CD8-positive, alpha-beta memory T cell (primary cell): ENCODE measurements at places on chromosomes 4 and X.

GRCh38 chrX:124634363-124634762 lies 288.0 kb downstream of the SH2D1A start:
- no peaks in the 10 kb centered on the region for H3K27me3 ChIP-seq
- no peaks in the 10 kb centered on the region for H3K4me1 ChIP-seq
- no peak overlapping the region for H3K4me3 ChIP-seq

DNA sequence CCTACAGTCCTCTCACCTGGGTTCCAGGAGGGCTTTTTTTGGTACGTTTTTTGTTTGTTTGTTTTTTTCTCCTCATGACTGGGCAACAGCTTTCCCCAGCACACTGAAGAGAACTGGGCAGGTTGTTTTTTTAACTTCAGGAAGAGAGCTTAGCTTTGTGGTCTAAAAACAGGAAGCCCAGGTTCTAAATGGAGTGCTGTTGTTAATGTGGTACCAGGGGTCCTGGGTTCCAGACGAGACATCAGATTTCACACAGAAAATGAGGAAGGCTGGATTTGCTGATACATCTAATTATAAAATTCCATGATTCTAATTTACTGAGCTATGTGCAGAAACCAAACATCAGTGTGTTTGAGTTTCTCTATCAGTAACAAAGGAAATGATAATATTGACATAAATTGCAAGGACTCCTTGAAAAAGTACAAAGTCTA lies 4.2 kb downstream of the MYOZ2 start:
- no peaks in the 10 kb centered on the region for H3K36me3 ChIP-seq
- H3K27ac ChIP-seq = no peak overlapping the region
- peaks cover 29% of the 10 kb centered on the region for H3K4me1 ChIP-seq
- no peak overlapping the region for H3K4me3 ChIP-seq

GRCh38 chr4:96652158-96652557 lies 812.3 kb downstream of the PDHA2 start:
- no peaks in the 10 kb centered on the region for H3K36me3 ChIP-seq
- no peak for DNase-seq
- no peak overlapping the region for H3K27ac ChIP-seq
- H3K27me3 ChIP-seq = no peaks in the 10 kb centered on the region
- H3K4me1 ChIP-seq = no peaks in the 10 kb centered on the region

DNA sequence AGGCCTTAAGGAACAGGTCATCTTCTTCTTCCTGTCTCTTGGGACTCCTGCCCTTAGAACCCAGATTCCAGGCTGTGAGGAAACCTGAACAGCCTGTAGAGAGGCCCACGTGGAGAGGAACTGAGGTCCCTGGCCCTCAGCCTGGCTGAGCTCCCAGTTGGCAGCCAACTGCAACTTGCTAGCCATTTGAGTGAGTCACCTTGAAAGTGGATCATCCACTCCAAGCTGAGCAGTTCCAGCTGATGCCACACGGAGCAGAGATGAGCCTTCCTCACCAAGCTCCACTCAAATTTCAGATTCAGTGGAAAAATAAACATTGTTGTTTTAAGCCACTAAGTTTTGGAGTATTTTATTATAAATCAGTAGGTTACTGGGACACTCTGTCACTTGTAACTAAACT lies 392.5 kb downstream of the BCOR start:
- H3K27ac ChIP-seq = no peak overlapping the region
- H3K27me3 ChIP-seq = no peaks in the 10 kb centered on the region
- DNase-seq = no peak
- H3K4me1 ChIP-seq = no peaks in the 10 kb centered on the region
- H3K36me3 ChIP-seq = no peaks in the 10 kb centered on the region

- DNase-seq = no peak
- no peak overlapping the region for H3K27ac ChIP-seq
- no peaks in the 10 kb centered on the region for H3K27me3 ChIP-seq
- H3K36me3 ChIP-seq = no peaks in the 10 kb centered on the region
- H3K4me1 ChIP-seq = no peaks in the 10 kb centered on the region
- H3K4me3 ChIP-seq = no peak overlapping the region
These were observed 63.9 kb upstream of the PTPN13 start for GRCh38 chr4:86530183-86530582.

GRCh38 chrX:40570346-40571093 lies 10.2 kb upstream of the ATP6AP2 start:
- DNase-seq = no peak
- H3K27ac ChIP-seq = no peak overlapping the region
- H3K36me3 ChIP-seq = no peaks in the 10 kb centered on the region
- peak overlapping the region; percentile 27 for H3K4me3 ChIP-seq
- no peaks in the 10 kb centered on the region for H3K4me1 ChIP-seq

DNA sequence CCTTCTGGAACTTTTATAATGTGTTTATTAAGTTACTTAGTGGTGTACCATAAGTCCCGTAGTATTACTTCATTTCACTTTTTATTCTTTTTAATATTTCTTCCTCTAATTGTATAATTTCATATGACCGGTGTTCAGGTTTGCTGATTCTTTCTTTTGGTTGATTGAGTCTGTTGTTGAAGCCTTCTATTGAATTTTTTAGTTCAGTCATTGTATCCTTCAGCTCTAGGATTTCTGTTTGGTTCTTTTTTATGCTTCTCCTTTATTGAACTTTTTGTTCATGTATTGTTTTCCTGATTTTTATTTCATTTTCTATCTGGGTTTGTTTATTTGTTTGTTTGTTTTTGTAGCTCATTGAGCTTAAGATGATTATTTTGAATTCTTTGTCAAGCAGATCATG lies 8.8 kb downstream of the CEP44 start:
- no peaks in the 10 kb centered on the region for H3K36me3 ChIP-seq
- H3K27ac ChIP-seq = no peak overlapping the region
- no peak for DNase-seq
- no peaks in the 10 kb centered on the region for H3K27me3 ChIP-seq
- no peak overlapping the region for H3K4me3 ChIP-seq

GRCh38 chr4:133081246-133081645 lies 67.8 kb upstream of the PCDH10 start:
- H3K4me3 ChIP-seq = no peak overlapping the region
- H3K27ac ChIP-seq = no peak overlapping the region
- H3K36me3 ChIP-seq = no peaks in the 10 kb centered on the region

DNA sequence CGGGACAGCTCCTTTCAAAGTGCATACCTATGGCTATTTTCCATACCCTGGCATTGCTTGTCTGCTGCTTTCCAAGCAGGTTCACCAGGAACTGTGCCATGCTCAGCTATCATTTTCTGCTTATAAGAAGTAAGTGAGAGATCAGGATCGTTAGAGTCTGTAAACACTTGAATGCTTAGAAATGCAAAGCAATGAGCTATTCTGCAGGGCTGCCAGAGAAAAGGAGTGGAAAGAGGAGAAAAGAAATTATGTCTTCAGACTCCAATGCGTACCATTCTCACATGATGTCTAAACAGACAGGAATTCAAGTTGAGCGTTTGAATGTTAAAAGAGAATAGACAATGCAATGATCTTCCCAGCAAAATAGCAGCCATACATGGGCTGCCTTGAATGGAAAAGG lies 245.5 kb upstream of the SLC7A11 start:
- no peak for DNase-seq
- H3K4me3 ChIP-seq = no peak overlapping the region
- H3K27me3 ChIP-seq = no peaks in the 10 kb centered on the region
- H3K27ac ChIP-seq = no peak overlapping the region
- no peaks in the 10 kb centered on the region for H3K36me3 ChIP-seq

DNA sequence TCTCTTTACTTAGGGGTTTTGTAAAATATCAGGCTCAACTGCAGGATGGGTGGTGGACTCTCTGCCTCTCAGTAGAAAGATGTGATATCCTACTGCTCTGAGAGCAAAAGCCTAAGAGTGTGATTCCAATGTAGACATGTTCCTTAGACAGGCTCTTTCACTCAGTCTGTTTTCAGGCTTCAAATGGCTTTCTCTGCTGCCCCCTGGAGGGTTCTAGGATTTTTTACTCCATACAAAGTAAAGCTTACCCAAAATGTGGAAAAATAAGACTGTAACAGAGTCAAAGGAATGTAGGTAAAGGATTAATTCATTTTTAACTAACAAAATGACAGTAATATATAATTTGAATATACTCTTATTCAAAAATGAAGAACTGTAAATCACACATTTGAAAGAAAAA lies 32.1 kb downstream of the ZGRF1 start:
- H3K4me3 ChIP-seq = no peak overlapping the region
- H3K4me1 ChIP-seq = no peaks in the 10 kb centered on the region
- no peak overlapping the region for H3K27ac ChIP-seq
- peak; percentile 28 for DNase-seq
- no peaks in the 10 kb centered on the region for H3K27me3 ChIP-seq
- no peaks in the 10 kb centered on the region for H3K36me3 ChIP-seq

DNA sequence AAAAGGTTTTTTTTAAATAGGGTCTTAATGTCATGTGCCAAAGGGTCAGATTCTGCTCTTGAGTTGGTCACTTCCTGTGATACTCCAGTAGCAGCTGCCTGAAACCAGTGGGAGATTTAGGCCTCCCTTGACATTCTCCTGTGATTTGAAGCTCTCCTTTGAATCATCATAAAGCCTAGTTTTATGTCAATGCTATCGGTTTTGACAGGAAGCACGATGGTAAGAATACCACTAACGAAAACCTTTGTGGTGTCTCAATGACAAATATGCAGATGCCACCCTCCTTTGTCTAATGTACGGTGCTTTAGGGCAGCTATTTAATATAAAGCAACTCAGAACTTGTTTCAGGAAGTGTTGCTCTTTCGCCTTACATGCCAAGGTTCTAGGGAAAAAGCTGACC lies 44.2 kb downstream of the CCNI start:
- no peaks in the 10 kb centered on the region for H3K27me3 ChIP-seq
- DNase-seq = peak; percentile 34
- no peak overlapping the region for H3K27ac ChIP-seq
- no peak overlapping the region for H3K4me3 ChIP-seq

- no peaks in the 10 kb centered on the region for H3K27me3 ChIP-seq
- no peak for DNase-seq
- peaks cover 27% of the 10 kb centered on the region for H3K4me1 ChIP-seq
- H3K27ac ChIP-seq = peak overlapping the region; percentile 72
These were observed 25.5 kb upstream of the USO1 start for GRCh38 chr4:75698963-75699228.

DNA sequence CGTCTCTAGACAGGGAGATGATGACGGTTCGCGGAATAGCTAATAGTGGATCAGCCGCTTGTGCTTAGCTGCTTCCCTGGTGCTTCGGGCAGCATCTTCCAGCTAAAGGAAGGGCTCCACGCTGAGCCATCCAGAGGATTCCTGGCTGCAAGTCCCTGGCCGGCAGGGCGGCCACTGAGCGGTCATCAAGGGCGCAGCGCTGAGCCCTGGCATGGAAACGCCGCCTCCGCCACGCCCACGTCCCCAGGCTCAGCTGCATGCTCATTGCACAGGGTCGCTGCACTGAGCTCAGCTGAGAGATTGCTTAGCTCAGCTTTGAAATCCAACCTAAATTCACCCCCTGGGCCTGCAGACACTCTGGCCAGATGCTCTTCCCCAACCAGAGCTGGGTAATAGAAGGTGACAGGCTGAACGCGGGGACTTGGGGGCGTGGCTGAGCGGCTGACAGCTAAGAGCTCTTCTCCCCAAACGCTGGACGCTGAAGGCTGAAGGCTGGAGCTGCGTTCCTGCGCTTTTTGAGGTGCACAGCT lies 118.2 kb upstream of the KIT start:
- H3K27me3 ChIP-seq = no peaks in the 10 kb centered on the region
- H3K4me1 ChIP-seq = no peaks in the 10 kb centered on the region
- no peak overlapping the region for H3K4me3 ChIP-seq
- DNase-seq = no peak
- H3K27ac ChIP-seq = no peak overlapping the region

DNA sequence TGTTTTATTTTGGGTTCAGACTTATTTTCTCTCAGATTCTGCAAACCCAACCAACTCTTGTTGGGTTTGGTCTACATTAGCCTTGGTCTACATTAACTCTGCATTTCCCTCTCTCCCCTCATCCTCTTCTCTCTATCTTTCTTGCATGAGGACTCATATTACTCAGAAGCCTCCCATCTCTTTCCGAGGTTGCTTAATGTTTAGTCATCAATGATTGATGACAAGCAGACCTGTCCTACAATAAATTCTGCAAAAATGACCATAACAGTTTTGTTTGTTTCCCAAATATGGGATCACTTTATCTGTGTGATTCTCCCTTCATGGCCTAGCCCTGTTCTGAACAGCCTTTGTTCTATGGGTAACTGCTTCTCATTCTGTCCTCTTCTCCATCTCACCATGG lies 75.2 kb downstream of the GABRB1 start:
- H3K4me1 ChIP-seq = no peaks in the 10 kb centered on the region
- H3K27me3 ChIP-seq = no peaks in the 10 kb centered on the region
- no peak for DNase-seq
- H3K36me3 ChIP-seq = no peaks in the 10 kb centered on the region
- H3K4me3 ChIP-seq = no peak overlapping the region
